ENCODE measurements at places on chromosomes 4 and X.
A peak's percentile ranks its signal among the peaks of the same experiment; 100 is the strongest.

DNA sequence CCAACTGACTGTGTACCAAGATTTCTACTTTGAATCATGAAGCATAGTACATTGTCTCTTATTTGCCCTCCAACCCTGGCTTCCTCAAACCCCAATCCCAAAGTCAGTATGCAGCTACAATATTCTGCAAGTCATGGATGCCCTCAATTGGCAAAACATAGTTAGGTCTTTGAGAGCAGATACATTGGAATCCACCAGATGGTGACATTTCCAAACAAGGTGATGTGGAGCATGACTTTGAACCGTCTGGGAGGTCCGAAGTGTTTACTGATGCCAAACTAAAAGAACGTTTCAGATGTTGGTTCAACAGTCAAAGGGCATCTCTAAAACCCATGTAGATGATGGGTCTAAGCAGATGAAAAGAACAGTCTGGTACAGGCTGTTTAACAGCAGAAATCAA, 43.7 kb upstream of the FRMD7 start:
- DNase-seq = no peak

GRCh38 chr4:176274441-176274840, 5.4 kb upstream of the ASB5 start:
- no peak for DNase-seq

DNA sequence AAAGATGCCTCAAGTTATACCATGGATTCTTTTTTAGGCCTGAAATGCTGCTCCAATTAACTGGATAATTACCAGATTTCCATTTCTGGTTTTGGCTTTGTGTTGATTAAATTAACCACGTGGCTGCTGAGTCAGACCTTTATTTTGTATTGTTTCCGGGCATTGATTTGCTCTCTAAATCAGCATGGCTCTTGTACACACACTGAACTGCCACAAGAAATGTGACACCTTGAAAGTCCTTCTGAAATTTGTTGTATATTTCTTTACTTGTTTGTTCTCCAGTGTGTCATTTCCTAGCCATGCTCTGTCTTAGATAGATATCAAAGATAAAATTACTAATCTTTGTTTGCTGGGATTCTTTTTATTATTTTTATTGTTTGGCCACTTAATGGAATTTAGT, 11.7 kb downstream of the MTTP start:
- DNase-seq = no peak

DNA sequence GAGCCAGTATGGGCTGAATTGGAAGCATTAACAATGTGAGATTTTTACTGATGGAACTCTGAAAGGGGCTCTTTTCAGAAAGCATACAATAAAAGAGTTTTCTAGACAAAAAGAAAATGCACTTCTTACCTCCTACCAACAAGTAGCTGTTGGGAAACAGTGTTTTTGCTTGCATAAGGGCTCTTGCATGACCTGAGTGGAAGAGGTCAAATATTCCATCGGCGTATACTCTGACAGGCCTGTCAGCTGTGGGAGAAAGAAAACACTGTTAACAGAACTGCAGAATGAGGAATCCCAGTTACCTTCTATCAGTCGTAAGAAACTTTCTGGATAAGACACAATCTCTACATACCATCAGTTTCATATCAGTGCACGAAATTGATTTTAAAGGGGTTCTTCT, 39.5 kb downstream of the PCYT1B start:
- DNase-seq = no peak

DNA sequence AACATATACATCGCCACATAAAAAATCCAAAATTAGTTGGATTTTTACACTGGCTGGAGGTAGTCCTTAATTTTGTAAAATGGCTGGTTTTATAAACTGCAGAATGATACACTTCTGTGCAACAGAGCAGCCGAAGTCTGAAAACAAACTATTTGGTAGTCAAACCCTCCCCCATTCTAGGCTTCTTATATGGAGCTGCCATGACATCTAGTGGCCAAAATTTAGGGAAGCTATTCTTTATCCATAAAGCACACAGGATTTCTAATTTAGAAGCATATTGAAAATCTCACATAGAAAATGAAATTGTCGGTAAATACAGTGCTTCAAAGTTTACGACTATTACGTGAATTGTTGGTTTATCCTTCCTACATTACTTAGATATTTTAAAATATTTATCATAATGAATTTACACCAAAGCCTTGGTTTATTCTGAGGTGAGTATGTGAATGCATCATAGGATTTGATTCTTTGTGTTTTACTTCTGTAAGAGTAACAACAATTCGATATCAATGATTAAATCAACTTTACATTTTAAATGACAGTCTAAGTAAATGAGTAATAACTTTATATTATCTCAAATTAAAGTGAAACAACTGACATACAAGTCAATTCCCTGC, 113.4 kb upstream of the FAM241A start:
- no peak for DNase-seq

DNA sequence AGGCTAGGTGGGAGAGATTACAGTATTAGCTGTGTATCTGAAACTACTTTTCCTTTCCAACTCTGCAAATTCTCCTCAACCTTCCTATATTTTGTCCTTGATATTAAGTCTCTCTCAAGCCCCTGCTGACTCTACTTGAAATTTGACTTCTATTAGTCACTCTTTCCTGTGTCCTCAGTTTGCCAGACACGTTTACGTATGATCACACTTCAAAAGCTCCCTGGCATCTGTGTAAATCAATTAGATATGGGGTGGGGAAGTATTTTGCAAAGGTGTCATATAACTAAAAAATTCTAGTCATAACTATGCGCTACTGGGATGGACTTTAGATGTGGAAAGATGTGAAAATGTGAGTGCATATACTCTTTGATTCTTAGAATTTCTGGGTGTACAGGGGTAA, 67.4 kb upstream of the ARHGAP24 start:
- no peak for DNase-seq

- no peak for DNase-seq
Measured at GRCh38 chrX:147680251-147680650, 231.5 kb upstream of the FMR1 start.

GRCh38 chr4:120508036-120508435, 414.5 kb downstream of the PRDM5 start:
- DNase-seq = no peak

DNA sequence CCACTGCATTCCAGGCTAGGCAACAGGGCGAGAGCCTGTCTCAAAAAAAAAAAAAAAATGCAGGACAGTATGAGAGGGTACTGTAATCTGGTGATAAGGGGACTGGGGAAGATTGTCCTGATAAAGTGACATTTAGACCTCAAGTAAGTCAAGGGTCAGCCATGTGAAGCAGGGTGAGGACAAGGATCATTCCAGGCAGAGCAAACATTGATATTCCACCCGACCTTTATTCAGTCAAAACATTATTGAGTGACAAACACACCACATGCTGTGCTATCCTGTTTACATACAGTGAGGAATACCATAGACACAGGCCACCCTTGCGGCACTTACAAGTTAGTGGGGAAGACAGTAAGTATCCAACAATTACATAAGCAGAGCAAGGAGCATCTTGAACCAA, 64.4 kb downstream of the SLC9A6 start:
- no peak for DNase-seq

DNA sequence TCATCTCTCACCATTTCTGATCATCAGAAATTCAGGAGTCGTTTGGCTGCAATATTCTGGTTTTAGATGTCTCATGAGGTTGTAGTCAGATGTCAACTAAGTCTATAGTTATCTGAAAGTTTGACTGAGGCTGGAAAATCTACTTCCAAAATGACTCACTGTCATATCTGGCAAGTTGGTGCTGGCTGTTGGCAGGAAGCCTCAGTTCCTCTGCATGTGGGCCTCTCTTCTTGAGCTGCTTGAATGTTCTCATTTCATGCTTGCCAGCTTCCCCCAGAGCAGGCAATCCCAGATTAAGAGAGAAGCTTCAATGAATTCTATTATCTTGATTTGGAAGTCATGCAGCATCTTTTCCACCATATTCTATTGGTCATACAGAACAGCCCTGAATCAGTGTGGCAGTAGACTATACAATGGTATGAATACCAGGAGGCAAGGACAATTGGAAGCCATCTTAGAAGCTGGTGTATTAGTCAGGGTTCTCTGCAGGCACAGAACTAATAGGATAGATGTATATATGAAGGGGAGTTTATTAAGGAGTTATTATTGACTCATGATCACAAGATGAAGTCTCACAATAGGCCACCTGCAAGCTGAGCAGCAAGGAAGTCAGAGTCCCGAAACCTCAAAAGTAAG, 46.8 kb upstream of the ELF2 start:
- no peak for DNase-seq

GRCh38 chr4:93529692-93530372, 298.7 kb upstream of the ATOH1 start:
- no peak for DNase-seq

DNA sequence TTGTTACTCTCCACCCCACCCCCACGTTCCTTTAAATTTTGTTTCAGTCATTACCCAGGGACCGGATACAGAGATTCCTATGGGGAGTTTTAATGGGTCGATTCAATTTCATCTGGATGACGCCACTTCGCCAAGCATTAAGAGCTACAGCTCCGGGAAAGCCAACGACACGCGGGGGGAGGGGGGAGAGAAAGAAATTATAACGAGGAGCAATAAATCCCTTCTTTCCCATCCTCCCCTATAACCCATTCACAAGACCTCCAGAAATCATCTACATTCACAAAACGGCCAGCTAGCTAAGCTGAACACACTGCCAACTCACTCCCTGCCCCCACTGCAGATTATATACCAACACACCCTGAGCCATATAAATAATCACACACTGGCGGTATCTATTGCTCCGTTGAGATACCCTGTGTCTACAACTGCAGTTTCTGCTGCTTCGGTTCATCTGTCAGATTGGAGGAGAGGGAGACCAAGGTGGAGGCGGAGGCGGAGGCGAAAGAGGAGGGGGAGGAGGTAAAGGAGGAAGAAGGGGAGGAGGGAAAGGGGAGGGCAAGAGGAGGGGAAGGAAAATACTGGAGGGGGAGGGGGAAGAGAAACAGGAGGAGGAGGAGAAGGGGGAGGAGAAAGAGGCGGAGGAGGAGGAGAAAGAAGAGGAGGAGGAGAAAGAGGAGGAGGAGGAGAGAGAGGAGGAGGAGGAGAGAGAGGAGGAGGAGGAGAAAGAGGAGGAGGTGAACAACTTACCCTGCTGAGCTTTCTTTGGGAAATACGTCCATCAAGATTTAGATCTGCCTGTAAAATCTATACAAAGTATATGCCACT, 113.9 kb upstream of the VAMP7 start:
- peak; percentile 54 for DNase-seq

GRCh38 chrX:13694359-13694758, 5.4 kb downstream of the RAB9A start:
- DNase-seq = no peak

- DNase-seq = no peak
Measured at GRCh38 chr4:79197275-79198009, 128.4 kb downstream of the NAA11 start.

DNA sequence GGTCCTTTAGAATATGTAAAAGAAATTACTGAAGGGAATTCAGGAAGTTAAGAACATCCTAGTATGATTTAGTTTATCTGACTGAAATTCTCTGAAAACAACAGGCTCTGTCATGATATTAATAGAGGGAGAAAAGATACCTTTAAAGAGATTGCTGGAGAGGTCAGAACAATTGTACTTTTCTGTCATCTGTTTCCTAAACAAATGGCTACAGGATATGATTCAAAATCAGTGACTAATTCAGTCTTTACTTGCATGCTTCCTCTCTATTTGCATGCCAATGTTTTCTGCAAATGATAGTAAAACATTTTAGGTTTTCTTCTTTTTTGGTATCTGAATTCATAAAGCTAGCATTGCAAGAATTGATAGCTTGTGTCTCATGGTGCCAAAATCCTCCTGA, 616.7 kb upstream of the PCDH7 start:
- no peak for DNase-seq

DNA sequence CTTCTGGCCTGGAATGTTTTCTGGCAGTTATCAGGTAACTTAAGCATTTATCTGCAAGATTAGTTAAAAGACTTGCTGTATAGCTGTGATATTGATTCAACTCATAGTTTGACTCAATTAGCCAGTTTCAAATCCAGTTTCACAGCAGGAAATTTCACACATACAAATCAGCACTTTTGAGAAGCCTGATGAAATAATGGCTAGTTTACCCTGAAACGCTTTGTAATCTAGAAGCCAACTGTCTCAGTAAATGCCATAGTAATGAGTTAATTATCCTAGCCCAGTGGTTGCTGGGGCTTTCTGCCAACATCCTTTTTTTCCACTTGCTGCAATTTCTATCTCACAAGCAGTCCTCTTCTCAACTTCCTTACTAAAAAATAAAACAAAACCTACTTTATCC, 53.1 kb downstream of the ARHGEF38 start:
- no peak for DNase-seq

GRCh38 chr4:35734381-35735098, 509.8 kb downstream of the ARAP2 start:
- no peak for DNase-seq
